Putamen (tissue), 1 donor: ENCODE measurements at places on chromosomes 3 and 15.

DNA sequence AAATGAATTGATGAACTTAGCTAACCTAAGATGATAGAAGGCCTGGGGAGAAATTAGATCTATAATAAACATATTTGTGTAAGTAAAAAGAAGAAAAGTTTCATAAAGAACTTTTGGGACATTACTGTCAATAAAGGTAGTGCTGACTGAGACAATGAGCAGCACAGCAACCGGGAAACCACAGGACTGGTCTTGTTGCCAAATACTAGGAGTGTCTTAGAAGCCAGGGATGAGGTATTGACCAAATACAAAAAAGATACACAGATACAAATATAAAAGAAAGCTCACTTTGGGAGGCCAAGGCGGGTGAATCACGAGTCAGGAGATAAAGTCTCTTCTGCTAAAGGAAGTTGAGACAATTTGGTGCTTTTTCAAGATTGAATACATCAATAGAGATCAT lies 362.4 kb upstream of the ZNF385D start:
- no peak for DNase-seq

- DNase-seq, result no peak
These were observed 15.8 kb downstream of the UROC1 start for GRCh38 chr3:126501736-126502135.

DNA sequence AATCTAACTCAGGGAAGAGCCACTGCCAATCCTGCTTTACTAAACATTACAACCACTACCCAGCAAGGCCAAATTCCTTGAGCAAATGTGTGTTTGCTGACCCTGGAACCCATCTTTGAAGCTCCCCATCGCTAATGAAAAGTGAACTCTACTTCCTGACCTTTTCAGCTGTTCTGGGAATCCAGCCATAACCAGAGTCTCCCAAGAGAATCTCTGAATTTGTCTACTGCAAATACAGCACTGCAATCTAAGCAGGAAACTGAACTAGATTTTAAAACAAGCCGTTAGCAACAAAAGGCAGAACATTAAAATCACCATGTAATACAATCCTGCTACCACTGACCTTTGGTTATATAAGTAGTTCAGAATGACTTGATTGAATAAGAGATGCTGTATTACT lies 309.2 kb downstream of the MAGI1 start:
- DNase-seq, result peak; percentile 20

DNA sequence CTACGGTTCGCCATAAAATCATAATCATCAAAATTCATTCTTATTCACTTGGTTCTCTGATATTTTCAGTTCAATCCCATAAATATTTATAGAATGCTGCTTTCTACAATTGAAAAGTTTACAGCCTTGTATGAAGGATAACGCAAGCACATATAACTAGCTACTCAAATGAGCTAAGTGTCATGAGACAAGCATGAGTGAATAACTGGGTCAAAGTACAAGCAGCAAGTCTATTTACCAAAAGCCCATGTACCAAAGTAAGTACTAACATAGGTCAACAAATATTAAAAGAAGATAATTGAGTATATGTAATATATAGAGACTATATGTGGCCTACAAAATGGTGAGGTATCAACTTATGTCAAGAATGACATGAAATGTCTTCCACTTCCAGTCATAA lies 596.6 kb downstream of the GBE1 start:
- no peak for DNase-seq

DNA sequence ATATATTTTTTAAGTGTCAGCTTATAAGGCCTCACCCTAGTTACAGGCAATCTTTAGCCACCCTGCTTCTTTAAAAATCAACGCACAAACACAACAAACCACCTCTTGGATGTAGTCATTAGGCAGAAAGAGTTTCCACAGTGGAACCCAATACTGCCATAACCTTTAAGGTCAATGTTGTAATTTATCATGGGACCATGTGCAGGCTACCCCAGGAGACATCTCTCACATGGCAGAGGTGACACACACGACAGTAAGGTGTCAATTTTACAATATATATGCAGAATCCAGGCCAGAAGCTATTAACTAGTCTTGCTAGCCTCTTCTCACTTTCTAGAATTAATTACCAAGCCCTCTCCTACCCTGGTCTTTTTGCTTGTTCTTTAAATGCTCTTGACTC lies 336.5 kb downstream of the MAGI1 start:
- no peak for DNase-seq

DNA sequence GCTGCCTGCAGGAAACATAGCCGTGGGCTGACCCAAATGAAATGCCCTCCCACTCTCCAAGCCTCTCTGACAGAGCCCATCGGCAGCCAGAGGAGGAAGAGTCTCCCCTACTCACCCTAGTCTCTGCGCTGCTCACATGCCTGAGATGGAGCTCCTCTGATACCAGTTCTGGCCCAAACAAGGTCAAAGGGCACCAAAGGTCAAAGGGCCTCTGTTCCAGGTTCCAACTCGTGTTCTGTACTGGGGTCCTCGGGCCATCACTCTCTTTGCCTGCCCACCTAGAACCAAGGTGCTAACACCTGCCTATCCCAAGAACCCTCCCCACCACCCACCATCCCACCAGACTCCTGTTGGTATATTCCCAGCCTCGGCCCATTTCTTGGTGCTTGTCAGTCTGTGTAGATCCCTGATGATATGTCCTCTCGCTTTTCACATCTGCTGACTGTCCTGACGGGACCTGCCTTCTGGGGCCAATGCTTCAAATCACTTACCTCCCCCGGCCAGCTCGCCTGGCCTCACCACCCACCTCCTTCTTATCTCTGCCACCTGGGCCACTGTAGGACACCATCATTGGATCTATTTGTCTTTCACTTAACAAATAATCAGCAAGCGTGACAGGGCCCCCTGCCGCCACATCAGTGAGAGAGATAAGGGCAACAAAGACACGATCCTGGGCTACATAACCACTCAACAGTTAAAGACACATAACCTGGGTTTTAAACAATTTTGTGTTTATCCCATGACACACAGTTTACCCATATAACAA lies 90.4 kb downstream of the SRGAP3 start:
- no peak for DNase-seq

DNA sequence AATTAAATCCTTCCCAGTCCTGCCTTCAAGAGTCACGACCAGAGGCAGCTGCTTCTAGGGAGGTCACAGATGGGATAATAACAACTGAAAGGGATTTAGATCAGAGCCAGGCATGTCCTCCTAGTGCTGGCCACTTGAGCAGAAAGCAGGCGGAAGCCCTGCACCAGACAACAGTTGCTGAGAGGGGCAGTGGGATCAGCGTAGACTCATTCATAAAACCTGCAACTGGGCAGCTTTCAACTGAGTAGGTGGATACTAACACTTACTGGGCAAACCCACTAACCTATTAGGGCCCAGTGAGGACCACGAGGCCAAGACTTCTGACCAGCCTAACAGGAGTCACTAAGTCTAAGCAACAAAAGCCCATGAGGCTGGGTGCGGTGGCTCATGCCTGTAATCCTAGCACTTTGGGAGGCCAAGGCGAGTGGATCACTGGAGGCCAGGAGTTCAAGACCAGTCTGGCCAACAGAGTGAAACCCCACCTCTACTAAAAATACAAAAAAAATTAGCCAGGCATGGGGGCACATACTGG lies 67.0 kb downstream of the DAPK2 start:
- DNase-seq, result no peak

DNA sequence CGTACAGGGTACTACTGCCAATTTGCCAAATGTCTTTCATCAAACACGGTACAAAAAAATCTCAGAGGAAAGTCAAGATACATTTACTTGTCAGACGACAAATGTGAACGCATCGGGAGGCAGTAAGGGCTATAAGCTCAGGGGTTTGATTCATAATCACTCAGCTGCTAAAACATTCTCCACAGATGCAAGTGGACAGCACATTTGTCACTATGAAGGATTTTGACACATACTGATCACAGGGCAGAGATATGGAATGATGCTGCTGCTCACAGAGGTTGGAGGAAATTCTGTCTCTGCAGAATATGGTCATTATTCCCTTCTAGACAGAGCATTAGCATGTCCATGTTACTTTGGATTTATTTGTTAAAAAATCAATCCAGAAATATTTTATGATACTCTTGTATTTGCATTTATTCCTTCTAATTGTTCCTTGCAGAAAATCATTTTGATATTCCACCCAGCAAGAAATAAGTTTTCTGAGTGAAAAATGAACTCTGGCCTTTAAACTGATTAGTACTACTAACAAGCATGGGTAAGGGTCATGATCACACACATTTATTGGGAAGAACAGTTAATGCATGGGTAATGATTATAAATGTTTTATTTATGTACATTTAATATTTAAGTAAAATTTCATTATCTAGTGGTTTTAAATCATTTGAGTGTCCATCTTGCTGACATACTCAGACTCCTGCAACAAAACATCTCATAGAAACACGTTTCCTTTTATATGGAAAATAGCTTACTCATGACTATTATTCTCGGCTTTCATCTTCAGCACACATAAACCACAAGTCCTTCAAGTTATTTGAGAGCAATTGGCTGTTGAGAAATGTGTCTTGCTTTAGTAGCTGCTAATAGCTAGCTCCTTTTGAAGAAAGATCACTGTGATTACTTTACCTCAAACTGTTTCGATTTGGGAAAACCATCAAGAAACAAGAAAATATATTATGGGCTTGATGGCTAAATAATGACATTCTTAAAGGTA lies 559.3 kb downstream of the MECOM start:
- DNase-seq, result no peak

DNA sequence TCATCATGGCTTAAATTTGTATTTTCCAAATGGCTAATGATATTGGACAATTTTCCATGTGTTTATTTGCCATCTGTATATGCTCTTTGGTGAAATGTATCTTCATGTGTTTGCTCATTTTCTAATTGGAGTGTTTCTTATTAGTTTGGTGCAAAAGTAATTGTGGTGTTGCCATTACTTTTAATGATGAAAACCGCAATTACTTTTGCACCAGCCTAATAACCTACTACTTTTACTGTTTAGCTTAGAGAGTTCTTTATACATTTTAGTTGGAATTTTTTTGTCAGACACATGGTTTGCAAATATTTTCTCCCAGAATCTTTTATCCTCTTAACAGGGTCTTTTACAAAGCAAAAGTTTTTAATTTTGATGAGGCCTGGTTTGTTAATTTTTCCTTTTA lies 141.0 kb upstream of the AGTR1 start:
- DNase-seq, result no peak

DNA sequence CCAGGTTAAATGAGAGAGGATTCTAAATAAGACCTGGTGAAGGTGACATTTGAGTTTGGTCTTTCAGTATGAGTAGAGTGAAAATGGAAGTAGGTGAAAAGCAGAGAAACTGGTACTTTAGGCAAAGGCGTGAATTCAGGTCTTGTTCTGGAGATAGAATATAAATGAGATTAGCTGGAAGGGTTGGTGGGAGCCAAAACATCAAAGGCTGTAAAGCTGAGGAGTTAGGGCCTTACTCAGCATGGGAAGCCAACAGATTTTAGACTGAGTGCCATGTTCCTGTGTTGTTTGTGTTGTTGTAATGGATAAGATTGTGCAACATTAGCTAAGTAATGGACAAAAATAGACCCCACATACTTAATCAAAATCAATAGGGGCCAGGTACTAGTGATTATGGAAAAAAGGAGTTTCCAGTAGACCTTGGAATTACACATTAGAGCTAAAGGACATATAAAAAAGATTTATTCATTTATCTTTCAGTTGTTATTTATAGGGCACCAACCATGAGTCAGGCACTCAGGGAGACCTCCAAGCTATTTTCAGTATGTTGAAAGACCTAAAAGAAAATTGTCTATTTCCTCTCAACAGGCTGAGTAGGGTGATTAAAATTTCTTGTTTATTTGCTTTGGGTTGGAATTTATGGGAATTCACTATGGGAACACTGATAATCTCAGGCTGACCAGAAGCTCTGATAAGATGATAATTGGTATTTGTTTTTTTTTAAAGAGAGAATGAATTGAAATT lies 20.8 kb downstream of the ARL14 start:
- no peak for DNase-seq

- no peak for DNase-seq
These were observed 156.2 kb downstream of the ADAMTSL3 start for GRCh38 chr15:83810110-83810509.

DNA sequence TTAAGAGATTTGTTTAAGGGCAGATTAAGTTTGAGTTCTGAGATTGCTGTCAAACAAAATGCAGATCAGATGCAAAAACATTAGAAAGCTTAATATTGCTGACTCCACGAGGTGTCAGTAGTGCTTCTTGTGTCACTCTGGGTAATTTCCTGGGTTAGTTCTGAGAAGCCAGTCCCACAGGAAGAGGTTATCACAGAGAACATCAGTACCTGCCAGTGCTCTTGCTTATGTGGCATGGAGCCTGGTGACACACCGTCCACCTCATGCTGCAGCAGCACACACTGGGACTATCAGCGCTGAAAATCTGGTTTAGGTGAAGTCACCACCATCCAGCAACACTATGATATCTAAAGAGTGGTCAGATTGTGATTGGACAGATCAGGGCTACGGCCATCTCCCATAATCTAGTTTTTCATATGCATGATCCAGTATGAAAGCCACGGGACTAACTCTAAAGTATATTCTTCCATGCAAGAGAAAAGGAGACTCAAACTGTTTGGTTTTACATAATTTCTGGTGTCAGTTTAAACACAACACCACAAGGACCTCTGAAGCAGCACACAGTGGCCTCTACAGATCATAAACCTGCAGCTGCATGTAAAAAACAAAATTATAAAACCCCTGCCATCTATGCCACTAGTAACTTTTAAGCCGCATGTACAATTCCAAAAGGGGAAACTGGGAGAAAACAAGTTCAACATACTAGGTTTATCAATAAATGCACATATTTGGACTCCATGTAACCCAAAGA lies 36.1 kb upstream of the MYO5C start:
- peak; percentile 63 for DNase-seq

DNA sequence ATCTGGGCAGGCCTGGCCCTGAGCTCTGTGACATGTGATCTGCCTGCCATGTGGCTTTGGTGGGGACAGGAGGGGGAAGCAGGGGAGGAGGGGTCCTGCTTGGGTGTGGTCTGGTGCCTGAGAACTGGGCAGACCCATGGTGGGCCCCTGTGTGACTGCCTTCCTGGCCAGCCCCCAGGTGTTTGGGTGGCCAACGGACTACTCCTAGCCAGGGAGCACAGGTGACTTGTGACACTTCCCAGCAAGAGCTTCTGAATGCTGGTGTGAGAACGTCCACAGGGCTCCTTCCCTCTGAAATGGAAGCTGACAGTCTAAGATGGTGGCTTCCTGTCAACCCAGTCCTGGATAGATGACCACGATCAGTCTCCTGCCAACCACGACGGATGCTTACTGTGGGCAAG lies 136.1 kb upstream of the MEF2A start:
- no peak for DNase-seq

DNA sequence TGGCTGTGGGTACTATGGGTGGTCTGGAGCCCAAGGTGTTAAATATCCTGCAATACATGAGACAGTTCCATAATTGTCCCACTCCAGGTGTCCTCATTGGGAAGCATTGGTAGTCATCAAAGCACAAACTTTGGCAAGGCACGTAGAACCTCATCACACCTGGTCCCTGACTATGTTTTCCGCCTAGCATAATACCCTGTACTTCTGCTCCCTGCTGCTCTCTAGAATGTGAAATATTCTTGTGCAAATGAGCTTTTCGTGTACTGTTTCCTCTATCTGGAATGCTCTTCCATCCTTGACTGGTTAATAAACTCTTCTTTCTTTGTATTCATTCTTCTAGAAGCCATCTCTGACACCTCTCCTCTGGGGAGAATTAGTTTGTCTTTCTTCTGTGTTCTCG lies 103.2 kb downstream of the EBLN2 start:
- no peak for DNase-seq

- no peak for DNase-seq
These were observed 240.8 kb upstream of the CNTN6 start for GRCh38 chr3:852033-852432.

- DNase-seq, result no peak
These were observed 40.5 kb downstream of the TRAT1 start for GRCh38 chr3:108862865-108863798.

- no peak for DNase-seq
These were observed 11.4 kb upstream of the MEX3B start for GRCh38 chr15:82056958-82057823.
